ENCODE measurements at places on chromosomes 5 and 9.

GRCh38 chr9:87107072-87107471 lies 159.8 kb upstream of the GAS1 start:
- peak; percentile 73 for DNase-seq

DNA sequence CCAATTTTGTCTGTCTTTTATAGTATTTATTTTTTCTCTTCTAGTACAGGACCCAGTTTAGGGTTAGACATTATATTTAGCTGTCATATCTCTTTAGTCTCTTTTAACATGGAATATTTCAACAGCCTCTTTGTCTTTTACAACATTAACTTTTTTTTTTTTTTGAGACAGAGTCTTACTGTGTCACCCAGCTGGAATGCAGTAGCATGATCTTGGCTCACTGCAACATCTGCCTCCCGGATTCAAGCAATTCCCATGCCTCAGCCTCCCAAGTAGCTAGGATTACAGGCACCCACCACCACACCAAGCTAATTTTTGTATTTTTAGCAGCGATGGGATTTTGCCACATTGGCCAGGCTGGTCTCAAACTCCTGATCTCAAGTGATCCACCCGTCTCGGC lies 90.1 kb downstream of the ADAMTS6 start:
- DNase-seq = no peak

DNA sequence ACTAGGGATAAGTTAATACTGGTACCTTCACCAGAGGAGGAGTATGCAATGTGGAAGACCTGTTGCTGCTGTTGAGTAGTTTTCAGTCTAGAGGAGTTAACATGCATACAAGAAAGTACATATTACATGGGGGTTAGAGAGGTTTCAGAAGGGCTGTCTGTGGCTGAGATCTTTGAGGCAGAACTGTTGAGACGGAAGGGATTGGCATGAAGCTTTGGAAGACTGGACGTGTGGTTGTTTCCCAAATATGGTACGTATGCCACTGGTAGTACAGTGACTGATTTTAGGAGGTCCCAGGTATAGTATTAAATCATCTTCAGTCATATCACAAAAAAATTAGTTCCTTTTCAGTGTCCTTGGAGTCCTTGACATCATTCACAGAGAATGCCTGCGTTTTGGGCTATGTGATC lies 17.6 kb downstream of the TNFAIP8 start:
- DNase-seq = no peak

DNA sequence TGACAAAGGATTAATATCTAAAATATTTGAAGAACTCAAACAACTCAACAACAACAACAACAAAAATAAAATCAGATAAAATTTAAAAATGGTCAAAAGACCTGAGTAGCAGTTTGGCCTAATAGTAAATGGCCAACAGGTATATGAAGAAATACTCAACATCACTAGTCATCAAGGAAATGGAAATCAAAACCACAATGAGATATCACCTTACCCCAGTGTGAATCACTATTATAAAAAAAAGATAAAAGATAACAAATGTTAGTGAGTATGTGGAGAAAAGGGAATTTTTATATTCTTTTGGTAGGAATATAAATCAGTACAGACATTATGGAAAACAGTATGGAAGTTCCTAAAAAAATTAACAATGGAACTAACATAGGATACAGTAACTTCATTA lies 247.9 kb upstream of the TRPC7 start:
- no peak for DNase-seq

GRCh38 chr9:131629825-131630204 lies 84.5 kb downstream of the PRRT1B start:
- DNase-seq = no peak

- DNase-seq = no peak
These were observed 30.5 kb downstream of the TRIO start for GRCh38 chr5:14173377-14174229.

DNA sequence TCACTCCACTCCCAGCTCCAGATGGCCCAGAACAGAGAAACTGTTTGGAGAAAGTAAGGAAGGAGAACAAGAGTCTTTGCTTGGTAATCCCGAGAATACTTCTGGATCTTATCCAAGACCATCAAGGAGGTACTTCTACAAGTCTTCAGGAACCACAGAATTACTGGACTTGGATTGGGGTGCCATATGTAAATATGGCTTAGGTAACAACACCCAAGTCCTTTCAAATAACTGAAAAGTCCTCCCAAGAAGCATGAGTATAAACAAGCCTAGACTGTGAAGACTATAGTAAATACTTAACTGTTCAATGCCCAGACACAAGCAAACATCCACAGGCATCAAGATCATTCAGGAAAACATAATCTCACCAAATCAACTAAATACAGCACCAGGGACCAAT lies 170.0 kb downstream of the MCTP1 start:
- DNase-seq = no peak

GRCh38 chr9:101711330-101711941 lies 27.0 kb downstream of the GRIN3A start:
- DNase-seq = peak; percentile 89

- DNase-seq = no peak
These were observed 96.2 kb downstream of the TRPM3 start for GRCh38 chr9:71025201-71025600.

DNA sequence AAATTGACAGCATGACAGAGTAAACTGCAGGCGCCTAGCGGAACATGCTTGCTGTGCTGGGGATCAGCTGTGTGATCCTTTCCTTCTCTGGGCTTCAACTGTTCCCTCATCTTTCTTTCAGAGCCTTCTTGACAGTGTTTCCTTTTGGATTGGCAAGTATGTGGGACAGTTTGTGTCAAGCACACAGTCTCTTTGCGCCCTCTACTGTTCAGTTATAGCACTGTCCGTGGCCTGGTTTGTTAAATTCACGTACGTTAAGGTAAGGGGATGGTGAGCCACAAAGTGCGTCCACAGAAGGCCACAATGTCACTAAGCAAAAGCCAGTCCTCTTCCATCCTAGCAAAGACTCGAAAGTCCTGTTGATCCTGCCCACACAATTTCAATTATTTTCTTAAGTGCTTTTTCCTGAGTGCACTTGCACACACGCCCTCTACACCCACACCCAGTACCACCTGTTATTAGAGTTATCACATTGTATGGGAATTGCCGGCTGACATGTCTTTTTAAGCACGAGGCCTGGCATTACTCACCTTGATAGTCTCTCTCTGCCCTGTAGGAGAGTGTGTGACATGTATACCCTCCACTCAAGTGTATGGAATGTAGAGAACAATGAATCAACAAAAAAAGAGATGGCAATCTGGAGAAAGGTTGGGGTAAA lies 22.5 kb upstream of the PTPN3 start:
- DNase-seq = peak; percentile 92

GRCh38 chr5:106545325-106545724 lies 1125.4 kb downstream of the EFNA5 start:
- no peak for DNase-seq

- no peak for DNase-seq
These were observed 41.4 kb downstream of the UBAP1 start for GRCh38 chr9:34220218-34220617.

- no peak for DNase-seq
These were observed 182.3 kb downstream of the ELAVL2 start for GRCh38 chr9:23643656-23644258.

DNA sequence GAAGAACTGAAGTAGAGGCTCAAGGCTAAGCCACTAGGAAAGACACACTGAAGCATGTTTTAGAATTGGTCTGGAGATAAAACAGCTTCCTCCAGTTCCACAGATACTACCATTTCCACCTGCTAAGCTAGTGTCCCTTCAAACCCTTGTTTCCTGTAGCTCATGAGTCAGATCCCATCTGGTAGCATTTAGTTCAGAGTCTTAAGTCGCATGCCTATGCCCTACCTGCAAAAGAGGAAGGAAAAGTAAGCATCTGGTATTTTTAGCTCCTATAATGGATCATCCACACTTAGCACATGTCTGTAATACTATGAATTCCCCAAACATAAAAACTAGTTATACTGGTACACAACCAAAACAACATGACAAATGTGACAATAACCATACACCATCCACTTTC lies 92.1 kb downstream of the CDKN2A start:
- DNase-seq = no peak

- DNase-seq = no peak
These were observed 276.0 kb downstream of the AUH start for GRCh38 chr9:91085517-91086291.

- DNase-seq = no peak
These were observed 153.8 kb downstream of the AUH start for GRCh38 chr9:91207729-91208418.

DNA sequence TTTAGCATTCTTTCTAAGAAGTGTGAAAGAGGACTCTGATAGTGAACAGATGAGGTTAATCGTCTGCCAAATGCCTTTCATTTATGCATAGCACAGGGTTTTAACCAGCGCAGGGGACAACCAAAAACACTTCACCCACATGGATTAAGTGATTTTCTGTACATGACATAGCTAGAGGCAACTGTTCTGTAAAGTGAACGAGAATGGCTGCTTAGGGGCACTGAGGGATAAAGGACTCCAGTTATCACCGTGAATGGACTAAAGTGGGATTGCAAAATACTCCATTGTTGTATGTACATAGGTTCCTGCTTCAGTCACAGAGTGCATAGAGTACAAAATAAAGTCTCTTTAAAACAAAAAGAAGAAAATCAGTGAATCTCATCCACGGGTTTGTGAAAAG lies 456.8 kb downstream of the DMAC1 start:
- DNase-seq = no peak

DNA sequence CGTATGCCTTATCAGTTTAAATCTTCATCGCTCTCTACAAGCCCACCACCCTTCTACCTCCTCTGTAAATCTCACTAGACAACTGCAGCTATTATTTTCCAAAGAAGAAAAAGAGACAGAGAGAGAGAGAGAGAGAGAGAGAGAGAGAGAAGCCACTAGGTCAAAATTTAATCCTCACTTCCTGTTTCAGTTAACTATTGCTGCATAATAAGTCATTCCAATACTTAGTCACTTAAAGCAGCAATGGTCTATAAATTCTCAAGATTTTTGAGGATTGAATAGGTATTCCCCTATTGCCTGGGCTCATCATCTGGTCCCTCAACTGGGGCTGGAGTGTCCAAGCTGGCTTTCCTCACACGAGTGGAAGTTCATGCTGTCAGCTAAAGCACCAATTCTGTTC lies 68.8 kb downstream of the ITGA1 start:
- DNase-seq = no peak

DNA sequence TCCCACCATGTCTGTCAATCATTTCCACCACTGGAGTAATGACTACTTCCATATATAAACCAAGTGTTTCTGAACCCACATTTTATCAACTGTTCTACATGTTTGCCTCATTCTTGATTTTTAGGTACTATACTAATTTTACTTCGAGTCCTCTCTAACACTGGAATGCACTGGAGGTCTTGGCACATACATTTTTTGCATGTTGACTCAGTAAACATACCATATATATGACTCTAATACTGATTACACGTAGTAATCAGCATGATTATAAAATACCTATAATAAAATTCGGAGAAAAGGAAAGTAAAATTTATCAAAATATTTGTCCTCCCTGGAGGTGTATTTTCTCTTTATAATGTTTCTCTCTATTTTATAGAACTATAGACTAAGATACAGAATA lies 621.7 kb upstream of the NUDT12 start:
- DNase-seq = no peak

- DNase-seq = no peak
These were observed 992.1 kb downstream of the MAT2B start for GRCh38 chr5:164497311-164498064.

- DNase-seq = no peak
These were observed 451.4 kb downstream of the CTNND2 start for GRCh38 chr5:11452852-11453251.

GRCh38 chr9:108756746-108757490 lies 98.9 kb downstream of the ACTL7B start:
- peak; percentile 59 for DNase-seq

DNA sequence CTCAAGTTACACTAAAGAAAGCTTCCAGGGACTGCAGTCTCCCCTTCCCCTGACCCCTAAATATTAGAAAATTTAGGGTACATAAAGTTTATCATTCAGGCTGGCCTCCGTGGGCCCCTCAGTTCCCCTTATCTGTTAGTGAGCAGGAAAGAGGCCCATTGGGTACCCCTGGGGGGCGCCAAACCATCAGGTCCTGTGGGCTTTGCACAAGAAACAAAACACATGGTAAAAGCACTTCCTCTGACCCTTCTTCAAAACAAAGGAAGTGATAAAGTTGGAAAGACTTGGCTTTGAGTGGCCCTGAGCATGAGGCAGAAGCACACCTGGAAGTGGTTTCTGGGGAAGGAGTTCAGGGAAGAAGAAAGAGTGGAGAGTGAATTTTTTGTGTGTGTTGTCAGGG lies 213.0 kb downstream of the SMARCA2 start:
- DNase-seq = peak; percentile 82

GRCh38 chr9:76803083-76803482 lies 38.8 kb downstream of the PCA3 start:
- DNase-seq = no peak

- DNase-seq = no peak
These were observed 1011.5 kb upstream of the ACO1 start for GRCh38 chr9:31372799-31373587.

DNA sequence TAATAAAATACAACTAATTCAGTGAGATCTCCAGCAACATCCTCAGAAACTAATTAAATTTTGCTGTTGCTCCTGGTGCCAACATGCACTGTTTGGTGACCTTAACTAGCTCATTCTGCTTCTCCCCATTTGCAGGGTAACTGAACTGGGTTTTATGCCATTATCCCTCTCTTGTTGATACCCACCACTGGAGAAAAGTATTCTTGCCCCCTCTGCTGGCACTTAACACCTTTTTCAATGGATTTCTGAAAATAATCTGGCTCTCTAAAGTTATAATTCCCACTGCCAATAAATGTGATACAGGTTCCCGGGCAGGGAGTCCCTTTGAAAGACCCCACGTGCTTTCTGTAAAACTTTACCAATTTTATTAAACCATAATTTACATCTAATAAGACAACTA lies 394.3 kb downstream of the OSTF1 start:
- DNase-seq = no peak

GRCh38 chr9:3398232-3398648 lies 127.6 kb downstream of the RFX3 start:
- DNase-seq = no peak

- no peak for DNase-seq
These were observed 114.0 kb upstream of the MTAP start for GRCh38 chr9:21688108-21689102.

GRCh38 chr5:115629903-115630302 lies 4.1 kb upstream of the TMED7 start:
- DNase-seq = no peak

DNA sequence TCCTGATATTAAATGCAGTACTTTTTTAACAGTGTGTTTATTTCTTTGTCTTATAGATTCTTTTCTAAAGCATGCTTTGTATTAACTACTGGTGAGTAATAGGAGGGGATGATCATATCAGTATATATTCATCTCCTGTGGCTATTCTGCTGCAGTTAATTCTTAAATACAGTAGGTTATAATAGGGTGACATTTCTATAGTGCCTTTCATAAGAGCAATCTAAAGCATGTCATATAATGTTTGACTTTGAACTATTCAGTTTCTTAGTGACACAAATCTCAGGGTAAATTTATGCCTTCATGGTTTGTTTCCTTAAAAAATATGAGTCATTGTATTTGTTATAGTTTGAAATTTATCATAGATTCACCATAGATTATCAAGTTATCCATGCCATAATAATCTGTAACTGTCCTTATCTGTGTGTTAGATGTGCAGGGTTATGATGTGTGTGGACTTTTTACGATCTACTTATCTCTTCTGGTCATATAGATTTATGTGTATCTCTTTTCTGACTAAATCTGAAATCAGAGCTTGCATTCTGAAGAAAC lies 1019.5 kb downstream of the NR2F1-AS1 start:
- no peak for DNase-seq
